ENCODE measurements at places on chromosomes 5 and 9. TPM values are rescaled to one million over a fixed set of nuclear protein-coding genes. Genes with fewer than 3 reads are reported as not detected.

The PALM2AKAP2 gene
- 4.6 TPM for total RNA-seq

GRCh38 chr5:27474047-27474309 lies 435.6 kb upstream of the CDH9 start:
- no peak for DNase-seq

DNA sequence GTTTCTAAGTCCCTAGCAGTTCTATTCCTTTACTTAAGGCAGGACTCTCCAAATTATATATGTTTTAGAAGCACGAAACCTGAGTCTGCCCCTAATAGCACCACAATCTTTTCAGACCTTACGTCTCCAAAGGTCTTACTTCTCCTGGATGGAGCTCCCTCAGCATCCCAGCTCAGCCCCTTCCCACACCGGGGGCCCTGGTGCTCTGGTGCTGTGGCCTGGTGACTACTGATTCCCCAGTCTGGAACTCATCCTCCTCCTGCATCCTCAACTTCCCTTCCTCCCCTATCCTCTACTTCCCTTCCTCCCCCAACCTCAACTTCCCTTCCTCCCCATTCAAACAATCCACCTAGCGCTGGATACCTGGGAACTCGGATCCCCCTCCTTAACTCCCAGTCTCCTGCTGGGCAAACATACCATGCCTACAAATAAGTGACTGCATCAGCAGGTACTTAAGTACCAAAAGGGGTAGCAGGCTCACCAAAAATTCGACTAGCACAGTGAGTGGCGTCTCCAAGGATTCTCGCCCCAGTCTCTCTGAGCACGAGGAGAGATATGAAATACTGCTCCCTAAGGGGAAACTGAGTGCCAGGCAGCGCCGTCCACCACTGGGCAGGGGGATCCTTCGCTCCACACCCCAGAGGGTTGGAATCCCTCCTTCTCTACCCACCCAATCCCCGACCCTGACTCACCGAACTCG lies 831 bp downstream of the IGFBPL1 start:
- DNase-seq, result no peak

DNA sequence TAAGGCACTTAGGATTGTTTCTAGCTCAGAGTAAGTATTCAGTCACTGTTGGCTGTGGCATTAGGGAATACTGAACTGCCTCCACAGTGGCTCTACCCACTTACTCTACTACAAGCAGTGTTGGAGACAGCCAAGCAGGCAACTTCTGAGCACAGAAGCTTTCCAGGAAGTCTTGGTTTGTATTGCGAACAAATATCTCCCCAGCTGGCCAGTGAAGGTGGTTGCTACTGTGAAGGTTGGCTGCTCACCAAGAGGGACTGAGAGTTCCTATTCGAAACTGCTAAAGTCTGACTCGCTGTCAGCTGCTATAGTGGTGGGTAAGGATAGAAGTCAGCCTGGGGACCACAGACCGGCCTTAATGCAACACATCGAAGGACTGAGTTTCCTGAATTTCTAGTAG lies 319.1 kb downstream of the KIF4B start:
- DNase-seq, result no peak

- DNase-seq, result no peak
These were observed 624 bp downstream of the FBXW11 start for GRCh38 chr5:172005708-172006320.
